ENCODE measurements at places on chromosomes 2 and 18.

GRCh38 chr18:46156124-46156745, 52.0 kb downstream of the HAUS1 start:
- no peak for DNase-seq

DNA sequence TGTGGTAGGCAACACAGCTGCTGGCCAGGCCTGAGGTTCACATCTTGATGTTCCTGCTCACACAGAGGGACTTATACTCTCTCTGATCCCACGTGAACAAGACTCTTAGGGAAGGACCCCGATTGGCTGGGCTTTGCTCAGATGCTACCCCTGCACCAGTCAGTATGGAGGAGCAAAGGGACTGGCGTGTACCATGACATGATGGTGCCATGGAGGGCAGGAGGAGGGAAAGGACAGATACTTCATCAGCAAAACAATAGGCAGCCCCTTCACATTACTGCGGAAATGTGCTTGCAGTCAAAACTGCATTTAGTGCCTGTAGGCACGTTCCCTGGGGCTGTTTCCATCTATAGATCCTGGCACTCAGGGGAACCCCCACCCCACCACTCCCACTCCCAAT, 42.7 kb downstream of the ZFP36L2 start:
- no peak for DNase-seq

- DNase-seq = no peak
Observed at GRCh38 chr2:18559531-18560030, 872 bp downstream of the RDH14 start.

DNA sequence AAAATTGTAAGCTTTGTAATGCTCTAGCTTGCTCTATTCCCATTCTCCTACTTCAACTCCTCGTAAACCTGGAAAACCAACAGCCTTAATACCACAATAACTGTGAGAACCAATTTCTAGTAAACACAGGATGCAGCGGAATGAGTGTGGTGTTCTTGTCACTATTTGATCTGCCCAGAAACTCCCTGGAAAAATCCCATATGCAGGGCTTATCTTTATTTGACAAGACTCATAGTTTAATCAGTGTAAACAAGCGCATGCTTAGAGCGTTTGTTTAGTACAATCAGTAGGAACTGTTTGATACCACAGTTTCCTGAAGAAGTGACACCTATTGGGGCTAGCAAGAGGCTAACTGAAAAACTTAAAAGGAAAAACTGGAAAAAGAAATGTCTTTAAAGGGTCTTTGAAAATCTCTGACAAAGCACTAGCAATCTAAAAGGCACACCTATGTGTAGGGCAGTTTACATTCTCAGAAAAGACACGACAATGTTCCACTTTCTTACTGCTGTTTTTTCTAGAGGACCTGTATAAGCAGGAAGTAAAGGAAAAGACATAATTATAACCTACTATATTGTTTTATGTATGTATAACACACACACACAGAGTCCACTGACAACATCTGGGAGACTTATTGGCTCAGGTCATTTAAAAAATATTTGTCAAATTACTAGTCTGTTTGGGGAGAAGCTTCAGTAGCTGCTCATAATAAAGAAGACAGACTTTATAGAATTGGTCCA, 241.4 kb upstream of the KLHL14 start:
- DNase-seq = no peak

DNA sequence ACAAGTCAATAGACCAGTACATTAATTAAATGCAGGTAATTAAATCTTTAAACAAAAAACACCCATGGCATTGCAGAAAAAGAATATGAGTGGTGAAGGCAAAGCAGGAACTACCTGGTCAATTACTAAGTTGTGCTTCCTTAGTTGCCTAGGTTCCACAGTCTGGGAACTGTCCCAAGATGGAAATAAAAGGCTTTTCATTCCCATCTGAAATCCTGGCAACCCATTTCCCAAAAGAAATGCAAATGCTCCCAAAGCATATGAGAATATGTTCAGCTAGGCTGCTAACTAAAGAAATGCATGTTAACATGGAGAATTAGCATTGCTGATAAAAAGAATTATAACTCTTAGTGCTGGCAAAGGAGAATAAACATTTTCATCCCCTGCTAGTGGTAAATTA, 177.8 kb downstream of the TMEM163 start:
- DNase-seq = no peak

GRCh38 chr2:128736689-128737545, 418.2 kb upstream of the HS6ST1 start:
- peak; percentile 24 for DNase-seq

DNA sequence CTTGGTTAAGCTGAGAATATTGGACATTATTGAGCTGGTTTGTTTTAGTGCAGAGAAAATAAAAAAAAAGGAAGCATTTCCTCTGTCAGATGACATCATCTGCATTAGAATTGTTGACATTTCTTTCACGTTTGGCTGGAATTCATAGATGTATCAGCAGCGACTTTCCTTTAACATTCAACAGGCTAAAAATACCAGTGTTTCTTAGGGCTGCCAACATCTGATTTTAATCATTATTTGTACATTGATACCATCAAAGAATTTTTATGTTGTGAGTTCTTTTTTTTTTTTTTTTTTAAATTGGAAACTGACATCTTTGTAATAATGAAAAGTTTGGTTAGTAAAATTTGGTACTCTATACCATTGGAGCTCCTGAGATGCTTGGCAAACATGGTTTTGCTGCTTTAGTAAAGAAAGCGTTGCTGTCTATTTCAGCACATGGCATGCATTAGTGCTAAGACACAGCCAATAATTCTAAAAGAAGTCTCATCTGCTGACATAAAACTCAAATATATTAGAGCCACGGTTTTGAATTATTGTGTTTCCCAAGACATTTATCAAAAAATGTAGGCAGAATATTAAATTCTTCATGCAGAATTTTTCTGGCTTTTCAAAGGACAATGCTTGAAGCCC, 33.6 kb downstream of the GTF2A1L start:
- DNase-seq = peak; percentile 52

- DNase-seq = no peak
Observed at GRCh38 chr2:16281451-16282335, 341.3 kb downstream of the MYCN start.

GRCh38 chr2:105821428-105822125, 76.9 kb downstream of the NCK2 start:
- DNase-seq = no peak

DNA sequence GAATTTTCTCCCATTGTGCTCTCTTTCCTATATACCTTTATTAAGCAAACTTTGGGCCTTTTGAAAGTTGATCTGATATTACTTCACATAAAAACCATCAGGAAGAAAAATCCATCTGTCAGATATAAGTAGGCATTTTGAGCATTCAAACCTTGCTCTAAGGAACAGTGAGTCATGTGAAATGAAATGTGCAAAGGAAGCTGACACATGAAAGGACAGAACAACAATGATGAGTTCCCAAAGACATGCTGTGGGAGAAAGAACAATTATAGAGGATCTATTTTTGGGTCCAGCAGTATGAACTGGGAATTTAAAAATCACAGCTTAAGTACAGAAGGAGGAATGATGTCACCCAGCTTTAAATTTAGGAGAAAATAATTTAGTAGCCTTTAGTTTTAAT, 18.1 kb downstream of the CALCRL start:
- no peak for DNase-seq

DNA sequence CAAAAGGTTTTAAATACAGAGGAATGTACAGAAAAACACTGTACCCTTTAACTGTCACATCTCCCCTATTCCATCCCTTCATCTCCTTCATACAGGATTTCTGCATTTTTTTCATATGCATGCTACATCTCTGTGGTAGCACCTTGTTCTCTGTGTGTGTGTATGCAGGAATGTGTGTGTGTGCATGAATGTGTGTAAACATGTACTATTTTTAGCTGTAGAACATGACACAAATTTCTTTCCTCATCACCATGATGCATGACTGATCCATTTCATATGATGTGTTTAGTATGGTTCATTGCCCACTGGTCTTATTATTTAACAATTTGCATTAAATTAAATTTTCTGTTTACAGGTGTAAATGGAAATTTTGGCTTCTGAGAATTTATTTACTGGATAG, 21.5 kb upstream of the ZEB2 start:
- no peak for DNase-seq

DNA sequence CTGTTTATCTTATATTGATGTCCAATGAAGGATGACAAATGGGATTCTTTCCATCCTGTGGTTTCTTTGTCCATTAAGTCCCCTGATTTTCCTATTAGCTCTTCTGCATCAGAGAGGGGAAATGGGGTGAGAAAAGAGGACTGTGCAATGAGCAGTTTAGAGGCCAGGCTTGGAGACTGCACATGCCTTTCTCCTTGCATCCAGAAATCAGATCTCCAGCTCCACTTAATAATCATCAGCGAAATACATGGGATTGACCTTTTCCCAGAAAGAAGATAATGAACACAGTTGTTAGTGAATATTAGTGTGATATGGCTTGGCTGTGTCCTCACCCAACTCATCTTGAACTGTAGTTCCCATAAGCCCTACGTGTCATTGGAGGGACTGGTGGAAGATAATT, 697.4 kb downstream of the CBLN2 start:
- DNase-seq = no peak

GRCh38 chr18:39753178-39753577, 2187.6 kb upstream of the CELF4 start:
- DNase-seq = no peak

GRCh38 chr18:59459369-59460071, 100.5 kb upstream of the LMAN1 start:
- no peak for DNase-seq

All from AG09319 (cell line).